ENCODE measurements at places on chromosomes 7 and 10. TPM values are rescaled to one million over a fixed set of nuclear protein-coding genes. Genes with fewer than 3 reads are reported as not detected.

RARRES2 gene
- total RNA-seq = 234 TPM

DKK1 gene
- 3.5 TPM for total RNA-seq

ZNF862 gene
- 10.3 TPM for total RNA-seq

- no peak for DNase-seq
Measured at GRCh38 chr10:111018021-111018420, 58.8 kb upstream of the ADRA2A start.

DNA sequence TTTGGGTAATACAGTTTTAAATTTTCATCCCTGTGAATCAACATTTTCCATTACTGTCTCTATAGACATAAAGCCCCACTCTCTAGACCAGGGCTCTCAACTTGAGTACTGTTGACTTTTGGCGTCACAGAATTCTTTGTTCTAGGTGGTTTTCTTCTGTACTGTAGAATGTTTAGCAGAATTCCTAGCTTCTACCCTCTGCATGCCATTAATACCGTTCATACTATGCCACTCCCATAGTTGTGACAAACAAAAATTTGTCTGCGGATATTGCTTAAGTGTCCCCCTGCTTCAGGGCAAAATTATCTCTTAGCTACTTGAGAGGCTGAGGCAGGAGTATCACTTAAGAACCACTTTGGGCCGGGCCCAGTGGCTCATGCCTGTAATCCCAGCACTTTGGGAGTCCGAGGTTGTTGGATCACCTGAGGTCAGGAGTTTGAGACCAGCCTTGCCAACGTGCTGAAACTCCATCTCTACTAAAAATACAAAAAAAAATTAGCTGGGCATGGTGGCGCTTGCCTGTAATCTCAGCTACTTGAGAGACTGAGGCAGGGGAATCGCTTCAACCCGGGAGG lies 57.3 kb upstream of the NRG3 start:
- no peak for DNase-seq

DNA sequence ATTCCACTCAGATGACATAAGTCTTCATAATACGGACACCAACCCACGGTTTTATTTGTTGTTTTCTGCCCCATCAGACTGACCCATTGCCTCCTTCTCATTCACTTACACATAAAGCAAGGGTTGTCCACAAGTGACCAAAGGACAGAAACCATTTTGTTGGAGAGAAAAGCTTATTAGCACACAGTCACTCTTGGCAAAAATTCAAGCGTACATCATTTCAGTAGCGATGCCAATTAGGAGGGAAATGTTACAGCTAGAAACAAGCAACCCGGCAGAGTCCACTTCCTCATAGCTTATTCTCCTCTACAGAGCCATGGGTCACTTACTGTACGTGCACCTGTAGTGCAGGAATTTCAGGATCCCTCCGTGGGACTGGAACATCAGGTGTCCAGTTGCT lies 23.0 kb downstream of the ABLIM1 start:
- no peak for DNase-seq

- no peak for DNase-seq
Measured at GRCh38 chr7:21450076-21450475, 22.2 kb downstream of the SP4 start.

GRCh38 chr10:6958711-6959110 lies 378.6 kb upstream of the PRKCQ start:
- no peak for DNase-seq

- no peak for DNase-seq
Measured at GRCh38 chr7:120806669-120807068, 51.3 kb downstream of the TSPAN12 start.

GRCh38 chr10:114173603-114173920 lies 441 bp downstream of the CCDC186 start:
- no peak for DNase-seq

DNA sequence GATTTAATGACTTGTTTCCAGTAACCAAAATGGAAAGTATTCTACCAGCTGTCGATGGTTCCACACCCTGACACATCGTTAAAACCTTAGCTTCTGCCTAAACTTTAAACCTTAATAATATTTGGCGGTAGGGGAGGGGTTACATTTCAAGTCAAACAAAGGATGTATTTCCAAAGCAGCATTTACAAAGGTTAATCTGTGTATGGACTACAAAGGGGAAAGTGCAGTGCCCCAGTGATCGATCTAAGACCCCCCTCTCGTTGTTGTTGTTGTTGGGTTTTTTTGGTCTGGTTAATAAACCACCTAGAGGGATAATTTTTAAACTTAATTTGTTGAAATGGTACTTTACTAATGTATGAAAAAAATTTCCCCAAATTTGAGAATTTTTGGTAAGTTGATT lies 1.1 kb upstream of the STEAP2 start:
- DNase-seq = no peak
